ENCODE measurements at places on chromosomes 7 and 10. TPM values are rescaled to one million over a fixed set of nuclear protein-coding genes. Genes with fewer than 3 reads are reported as not detected.

The FANK1 gene
- 2.8 TPM for total RNA-seq

The HTRA1 gene
- 18.3 TPM for total RNA-seq

The NUDT1 gene
- 102 TPM for total RNA-seq

The ADAP1 gene
- 4.3 TPM for total RNA-seq

The H2BK1 gene
- total RNA-seq = not detected

The PDCD4 gene
- total RNA-seq = 32.7 TPM

- peak; percentile 61 for DNase-seq
These were observed 553.3 kb downstream of the TFEC start for GRCh38 chr7:115477193-115477651.

- DNase-seq = no peak
These were observed 85.6 kb downstream of the ZEB1 start for GRCh38 chr10:31404640-31405039.

GRCh38 chr7:2065528-2065927, 167.2 kb downstream of the MAD1L1 start:
- no peak for DNase-seq

DNA sequence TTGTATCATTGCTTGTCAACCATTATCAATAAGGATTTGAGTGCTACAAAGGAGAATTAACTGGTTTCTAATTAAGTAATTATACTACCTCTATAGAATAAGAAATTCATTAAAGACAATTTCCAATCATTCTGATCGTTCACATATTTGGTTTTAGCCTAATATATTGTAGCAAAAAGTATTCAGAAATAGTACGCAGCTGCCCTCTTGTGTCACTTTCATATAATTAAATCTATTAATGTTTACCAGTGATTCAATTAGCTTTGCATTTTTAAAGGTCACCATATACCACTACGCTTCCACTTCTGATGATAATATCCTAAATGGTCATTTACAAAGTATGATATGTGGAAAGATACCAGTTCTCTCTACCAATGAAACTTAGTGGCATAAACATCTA, 128.3 kb downstream of the NEBL start:
- no peak for DNase-seq

GRCh38 chr10:131843881-131844284, 56.9 kb upstream of the PPP2R2D start:
- DNase-seq = no peak

DNA sequence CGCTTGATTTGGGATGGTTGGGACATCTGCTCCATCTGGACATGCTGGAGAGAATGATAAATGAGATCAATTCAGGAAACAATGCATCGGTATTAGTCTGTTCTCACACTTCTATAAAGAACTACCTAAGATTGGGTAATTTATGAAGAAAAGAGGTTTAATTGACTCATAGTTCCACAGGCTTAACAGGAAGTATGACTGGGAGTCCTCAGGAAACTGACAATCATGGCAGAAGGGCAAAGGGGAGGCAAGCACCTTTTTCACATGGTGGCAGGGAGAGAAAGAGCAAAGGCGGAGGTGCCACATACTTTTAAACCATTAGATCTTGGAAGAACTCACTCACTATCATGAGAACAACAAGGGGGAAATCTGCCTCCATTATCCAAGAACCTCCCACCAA, 16.8 kb upstream of the TSPAN12 start:
- DNase-seq = no peak

DNA sequence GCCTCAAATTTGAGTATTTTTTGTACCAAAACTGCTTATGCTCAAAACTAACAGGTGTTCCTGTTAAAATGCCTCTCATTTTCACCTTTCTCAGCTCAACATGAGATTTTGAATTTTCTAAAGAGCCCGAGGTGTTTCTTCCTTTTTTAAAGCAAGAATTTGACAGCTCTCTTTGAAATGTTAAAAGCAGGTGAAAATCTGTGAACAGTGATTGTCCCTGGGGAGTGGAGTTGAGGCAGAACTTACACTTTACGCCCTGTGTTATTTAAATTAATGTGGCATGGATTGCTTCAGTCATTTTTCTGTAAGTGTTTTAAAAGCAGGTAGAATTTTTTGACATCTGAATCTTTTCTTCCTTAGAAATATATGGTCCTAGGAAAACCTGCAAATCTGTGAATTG, 9.2 kb upstream of the GPR15LG start:
- DNase-seq = no peak

DNA sequence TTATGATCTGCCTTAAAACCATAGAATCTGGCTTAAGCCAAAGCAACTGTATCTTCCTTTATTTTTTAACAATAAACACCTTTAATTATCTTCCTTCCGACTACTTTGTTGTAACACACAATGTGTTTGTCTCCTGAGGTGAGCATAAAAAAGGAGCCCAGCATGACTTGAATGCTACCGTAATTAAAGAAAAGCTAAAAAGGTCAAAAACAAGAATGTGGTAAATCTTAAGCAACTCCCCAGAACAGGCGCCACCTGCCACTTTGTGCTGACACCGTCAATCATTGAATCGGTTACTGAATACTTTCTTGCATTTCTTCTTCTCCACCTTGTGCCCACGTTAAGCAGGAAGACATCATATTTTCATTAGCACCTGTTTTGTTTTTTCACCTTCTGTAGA, 569.9 kb upstream of the C7orf33 start:
- no peak for DNase-seq

- DNase-seq = peak; percentile 42
These were observed 8.1 kb downstream of the ZNF746 start for GRCh38 chr7:149489391-149490024.

DNA sequence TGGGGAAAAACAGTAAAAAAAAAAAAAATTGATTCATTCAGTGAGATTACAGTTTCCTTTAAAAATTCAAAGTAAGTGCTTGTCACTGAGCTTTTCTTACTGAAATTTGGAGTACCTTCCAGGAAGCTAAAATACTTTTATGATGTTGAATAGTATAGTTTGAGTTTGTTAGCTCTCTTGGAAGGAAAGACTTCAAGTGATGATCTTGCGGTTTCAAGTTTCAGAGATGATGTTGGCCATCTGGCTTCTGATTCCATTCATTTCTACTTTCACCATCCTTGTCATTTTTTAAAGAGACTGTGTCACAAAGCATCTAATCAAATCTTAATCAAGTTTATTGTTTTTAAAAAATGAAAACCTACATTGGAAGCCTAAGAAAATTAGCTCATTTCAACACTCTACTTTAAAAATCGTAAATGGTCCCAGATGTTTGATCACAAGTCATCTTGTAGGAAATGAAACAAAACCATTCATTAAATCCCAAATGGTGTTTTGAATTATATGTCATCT, 4.9 kb upstream of the HERPUD2 start:
- DNase-seq = no peak

- DNase-seq = no peak
These were observed 349.6 kb downstream of the PAXIP1 start for GRCh38 chr7:154653281-154653680.

- DNase-seq = no peak
These were observed 59.8 kb downstream of the GALNT17 start for GRCh38 chr7:71191771-71192170.

DNA sequence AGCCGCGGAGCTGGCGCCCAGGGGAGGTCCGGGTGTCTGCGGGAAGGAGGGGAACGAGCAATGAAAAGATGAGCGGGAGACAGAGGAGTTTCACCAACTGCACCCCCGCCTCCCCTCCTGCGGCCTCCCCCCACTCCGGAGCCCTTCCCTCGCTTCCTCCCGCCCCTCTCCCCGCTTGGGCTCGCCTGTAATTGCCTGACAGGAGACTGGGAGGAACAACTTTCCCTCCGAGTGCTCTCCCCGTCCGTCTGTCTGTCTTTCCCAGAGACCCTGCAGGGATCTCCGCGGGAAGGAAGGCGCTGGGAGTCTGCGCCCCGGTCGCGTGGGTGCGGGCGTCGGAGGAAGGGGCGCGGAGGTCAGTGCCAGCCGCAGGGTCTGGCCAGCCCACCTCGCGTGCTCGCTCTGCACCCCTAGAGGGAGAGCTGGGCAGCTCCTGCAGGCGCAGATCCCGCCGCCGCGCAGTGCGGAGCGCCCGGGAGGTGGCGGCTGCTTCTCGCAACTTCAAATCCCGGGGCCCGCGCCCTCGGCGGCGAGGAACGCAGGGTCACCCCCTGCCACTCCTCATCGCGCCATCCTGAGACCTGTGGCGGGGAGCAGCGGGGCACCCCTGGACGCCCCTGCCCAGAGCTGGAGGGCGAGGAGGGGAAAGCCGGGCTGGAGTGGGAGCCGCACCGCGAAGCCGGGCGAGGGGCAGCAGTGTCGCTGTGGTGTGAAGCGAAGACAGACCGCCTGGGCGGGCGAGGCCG, 511 bp upstream of the NRP1 start:
- peak; percentile 67 for DNase-seq

GRCh38 chr10:93199191-93199751, 125.6 kb downstream of the CYP26A1 start:
- DNase-seq = no peak

DNA sequence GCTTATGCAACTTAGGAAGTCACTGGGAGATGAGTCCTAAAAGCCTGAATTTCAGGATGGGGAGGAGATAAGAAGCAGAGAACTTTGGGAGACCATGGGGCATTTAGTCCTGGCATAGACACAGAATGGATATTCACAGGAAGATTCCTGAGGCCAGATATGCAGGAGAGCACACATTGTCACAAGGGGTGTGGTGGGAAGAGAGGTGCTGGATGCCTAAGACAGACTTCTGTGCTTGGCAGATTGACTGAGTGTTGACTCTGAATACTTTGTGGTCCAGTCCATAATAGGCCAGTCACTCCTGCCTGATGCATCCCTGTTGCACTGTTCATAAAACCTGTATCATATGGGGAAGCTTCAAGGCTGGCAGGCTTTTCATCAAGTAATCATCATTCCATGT, 18.5 kb downstream of the SRI start:
- DNase-seq = no peak

DNA sequence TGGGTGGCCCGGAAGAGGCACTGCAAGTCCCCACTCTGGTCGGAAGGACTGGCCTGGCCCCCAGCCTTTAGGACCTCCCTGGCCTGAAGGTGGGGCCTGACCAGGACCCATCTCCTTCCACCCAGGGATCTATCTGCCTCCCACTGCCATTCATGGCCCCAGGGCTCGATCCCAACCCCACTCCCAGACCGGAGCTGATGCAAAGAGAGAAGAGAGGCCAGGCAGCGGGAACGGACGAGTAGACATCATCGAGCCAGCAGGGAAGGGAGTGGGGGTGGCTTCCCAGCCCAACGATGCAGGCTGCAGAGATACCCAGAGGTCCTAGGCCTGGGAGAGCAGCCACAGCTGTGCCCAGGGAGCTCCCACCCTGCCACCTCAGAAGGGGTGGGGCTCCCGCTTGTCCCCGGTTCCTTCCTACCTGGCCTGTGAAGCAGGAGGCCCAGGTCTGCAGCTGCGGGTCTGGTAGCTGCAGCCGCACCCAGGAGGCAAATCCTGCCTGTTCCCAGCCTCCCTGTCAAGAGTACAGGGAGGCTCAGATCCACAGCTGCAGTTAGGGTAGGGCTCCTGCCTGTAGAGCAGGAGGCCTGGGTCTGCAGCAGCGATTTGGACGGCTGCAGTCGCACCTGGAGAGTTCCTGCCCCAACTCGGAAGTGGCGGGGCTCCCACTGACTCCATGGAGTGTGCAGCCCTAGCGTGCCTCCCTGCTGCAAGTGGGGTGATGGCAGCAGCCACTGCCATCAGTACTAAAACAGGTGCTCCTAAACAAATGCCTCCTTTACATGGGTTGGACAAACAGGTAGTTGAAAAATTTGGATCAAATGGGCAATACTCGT, 1151.0 kb upstream of the PHF14 start:
- no peak for DNase-seq

Data from WTC11 (cell line).